ENCODE measurements at places on chromosomes 13 and 19.

DNA sequence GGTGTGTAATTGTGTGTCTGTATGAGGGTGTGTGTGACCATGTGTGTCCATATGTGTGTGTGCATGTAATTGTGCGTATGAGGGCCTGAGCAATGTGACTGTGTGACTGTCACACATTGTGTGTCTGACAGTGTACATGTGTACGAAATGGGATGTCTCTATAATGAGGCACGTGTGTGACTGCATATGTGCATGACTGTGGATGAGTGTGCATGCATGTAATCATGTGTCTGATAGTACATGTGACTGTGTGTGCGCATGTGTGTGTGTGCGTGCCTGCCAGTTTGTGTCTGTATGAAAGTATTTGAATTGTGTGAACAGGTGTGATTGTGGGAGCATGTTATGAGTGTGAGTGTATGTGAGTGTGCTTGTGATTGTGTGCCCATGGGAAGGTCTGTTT lies 2.2 kb upstream of the ACSBG2 start:
- no peak for ATAC-seq

GRCh38 chr19:10293637-10294367 lies 4.0 kb downstream of the ICAM5 start:
- no peak for ATAC-seq

GRCh38 chr19:7783991-7784423 lies 21.0 kb downstream of the CLEC4M start:
- ATAC-seq, result no peak

GRCh38 chr13:101492251-101492910 lies 39.9 kb downstream of the ITGBL1 start:
- ATAC-seq, result no peak

DNA sequence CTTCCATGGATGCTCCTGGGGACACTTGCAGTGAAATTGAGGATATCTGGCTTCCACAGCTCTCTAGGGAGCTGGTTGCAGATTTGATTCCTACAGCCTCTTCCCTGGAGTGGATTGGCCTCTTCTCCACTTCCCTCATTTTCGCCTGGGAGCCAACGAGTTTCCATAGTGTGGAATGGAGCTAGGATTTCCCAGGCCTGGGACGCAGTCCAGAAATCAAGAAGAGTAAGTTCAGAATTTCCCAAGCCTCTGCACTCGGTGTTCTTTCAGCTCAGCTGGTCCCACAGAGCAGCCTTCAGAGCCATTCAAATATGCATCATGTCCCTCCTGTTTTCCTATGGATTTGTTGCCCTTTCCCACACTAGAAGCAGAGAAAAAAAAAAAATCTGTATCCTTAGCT lies 68.2 kb downstream of the RAP2A start:
- ATAC-seq, result no peak

DNA sequence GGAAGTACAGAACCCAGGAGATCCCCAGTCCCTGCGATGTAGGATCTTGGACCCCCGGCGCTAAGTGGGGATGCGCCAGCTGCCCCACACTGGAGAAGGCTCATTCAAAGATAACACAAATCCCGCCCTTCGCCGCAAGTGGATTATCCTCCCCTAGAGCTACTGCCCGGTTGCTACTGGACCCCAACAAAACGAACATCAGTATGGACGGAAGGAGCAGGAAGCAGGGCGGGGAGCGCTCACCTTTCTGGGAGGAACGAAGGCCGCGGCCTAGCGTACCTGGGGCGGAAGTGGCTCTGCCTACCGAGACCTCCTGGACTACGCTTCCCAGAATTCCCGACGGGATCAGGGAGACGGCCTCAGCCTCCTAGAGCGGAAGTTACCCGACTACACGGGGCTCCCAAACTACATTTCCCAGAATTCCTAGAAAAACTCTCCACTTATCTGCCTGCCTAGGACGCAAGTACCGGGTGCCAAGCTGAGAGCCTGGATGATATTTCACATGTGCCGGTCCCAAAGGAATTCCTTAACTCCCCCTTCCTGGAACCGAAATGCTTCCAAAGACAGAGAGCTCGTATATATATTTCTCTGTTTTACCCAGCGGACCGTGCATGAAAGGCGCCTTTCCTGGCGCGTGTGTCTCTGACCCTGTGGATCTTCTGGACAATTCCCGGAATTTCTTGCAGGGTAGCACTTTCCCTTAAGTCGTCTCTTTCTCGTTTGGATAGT lies at the start of gene ZNF112:
Gene ZNF112, minus strand, starts transcription at position 298 of the 729 bp plus-strand sequence. CDS start 16,141 bp downstream, outside the sequence.
- ATAC-seq, result peak; percentile 100

DNA sequence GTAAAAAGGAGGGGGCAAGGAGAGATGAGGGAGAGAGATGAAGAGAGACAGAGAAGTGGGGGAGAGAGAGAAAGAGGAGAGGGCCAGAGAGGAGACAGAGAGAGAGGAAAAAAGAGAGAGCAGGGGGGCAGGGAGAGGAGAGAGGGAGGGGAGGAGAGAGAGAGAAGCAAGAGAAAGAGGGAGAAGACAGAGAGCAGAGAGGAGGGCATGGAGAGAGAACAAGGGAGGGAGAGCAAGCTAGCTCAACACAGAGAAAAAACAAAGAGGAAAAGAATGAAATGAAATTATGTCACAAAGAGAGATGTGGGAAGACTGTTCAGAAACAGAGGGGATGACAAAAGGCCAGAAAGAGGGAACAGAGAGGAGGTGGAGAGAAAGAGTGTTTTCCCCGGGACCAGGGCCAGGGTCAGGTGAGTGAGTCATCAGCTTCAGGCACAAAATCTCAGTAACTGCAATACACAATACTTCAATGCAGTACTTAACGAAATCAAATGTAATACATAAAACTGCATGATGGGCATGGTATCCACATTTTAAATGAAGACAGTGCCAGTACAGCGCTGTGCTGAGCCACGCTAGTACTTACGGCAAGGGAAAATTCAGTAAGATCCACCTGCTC lies 4.8 kb downstream of the KLK7 start:
- no peak for ATAC-seq

DNA sequence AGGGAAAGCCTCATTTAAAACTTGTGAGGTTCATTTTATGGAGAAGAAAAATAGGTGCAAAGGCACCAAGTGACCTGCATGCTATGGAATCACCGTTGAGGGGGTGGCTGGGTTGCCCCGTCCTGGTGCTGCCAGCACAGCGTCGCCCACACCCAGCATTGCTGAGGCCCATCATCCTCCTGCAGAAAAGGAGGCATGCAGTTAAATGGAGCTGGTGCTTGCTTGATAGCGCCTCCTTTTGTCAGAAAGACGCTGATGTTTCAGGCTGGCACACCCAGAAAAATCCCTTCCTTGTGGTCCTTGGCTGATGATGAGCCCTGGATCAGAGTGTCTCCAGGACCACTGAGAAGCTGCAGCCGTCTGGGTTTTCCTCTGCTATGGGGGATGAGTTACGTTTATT lies 36.9 kb downstream of the DHRS12 start:
- ATAC-seq, result no peak

DNA sequence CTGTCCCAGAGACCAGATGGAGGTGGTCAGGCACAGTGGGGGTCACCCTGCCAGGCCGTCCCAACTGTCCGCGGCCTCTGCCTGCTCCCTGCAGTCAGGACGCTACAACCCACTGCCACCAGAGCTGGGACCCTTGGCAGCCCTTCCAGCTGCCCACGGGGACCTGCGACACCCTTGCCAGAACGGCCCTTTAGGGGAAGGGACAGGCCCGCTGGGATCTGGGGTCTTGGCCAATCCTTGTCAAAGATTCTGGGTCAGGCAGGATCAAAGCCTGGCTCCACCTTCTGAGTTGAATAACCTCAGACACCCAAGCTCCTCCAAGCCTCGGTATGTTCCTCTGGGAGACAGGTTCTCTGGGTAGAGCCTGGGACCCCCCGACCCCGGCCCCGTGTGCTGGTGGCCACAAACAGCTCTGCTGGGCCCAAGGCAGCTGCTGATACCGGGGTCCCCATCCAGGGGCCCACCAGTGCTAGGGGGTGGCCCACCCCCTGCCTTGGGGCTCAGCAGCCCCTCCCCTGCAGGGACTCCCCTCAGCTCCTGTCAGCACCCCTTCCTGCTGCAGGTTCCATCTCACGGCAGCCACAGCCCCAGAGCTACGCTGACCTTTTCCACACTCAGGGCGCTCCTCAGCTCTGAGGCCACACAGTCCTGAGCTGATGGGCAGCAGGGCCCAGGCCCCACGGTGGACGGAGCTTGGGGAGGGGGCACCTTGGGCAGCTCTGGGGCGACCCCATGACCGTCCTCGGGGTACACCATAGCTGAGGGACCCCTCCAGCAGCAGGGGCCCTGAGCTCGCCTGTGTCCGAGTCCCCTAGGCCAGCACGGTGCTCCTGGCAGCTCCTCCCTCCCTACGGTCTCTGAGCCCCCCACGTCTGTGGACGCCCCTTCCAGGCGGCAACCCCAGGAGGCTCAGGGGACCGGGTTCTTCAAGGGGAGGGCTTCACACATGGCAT lies 18.4 kb downstream of the SBNO2 start:
- peak; percentile 17 for ATAC-seq

GRCh38 chr13:32998966-32999365 lies 17.3 kb upstream of the KL start:
- no peak for ATAC-seq

GRCh38 chr19:18520848-18521691 lies 800 bp downstream of the ELL start:
- no peak for ATAC-seq

- no peak for ATAC-seq
Measured at GRCh38 chr19:8088752-8089663, 36.4 kb downstream of the CCL25 start.

GRCh38 chr13:106657104-106657503 lies 89.2 kb upstream of the ARGLU1 start:
- ATAC-seq, result no peak

- peak; percentile 89 for ATAC-seq
Measured at GRCh38 chr13:49395451-49395865, 48.4 kb downstream of the CAB39L start.

- ATAC-seq, result no peak
Measured at GRCh38 chr19:55220525-55220924, 8.0 kb downstream of the TMEM86B start.

GRCh38 chr19:28466107-28467045 lies 746.6 kb downstream of the UQCRFS1 start:
- no peak for ATAC-seq

DNA sequence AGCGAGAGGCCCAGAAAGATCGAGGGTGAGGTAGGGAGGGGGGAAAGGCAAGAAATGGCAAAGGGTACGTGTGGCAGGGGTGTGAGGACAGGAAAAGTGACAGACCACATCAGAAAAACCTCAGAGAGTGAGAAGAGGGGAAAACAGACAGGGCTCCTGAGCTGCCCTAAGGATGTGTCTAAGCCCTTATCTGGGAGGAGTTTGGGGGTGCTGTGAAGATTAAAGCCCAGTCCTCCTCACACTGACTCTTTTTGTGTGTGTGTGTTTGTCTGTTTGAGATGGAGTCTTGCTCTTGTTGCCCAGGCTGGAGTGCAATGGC lies 703 bp upstream of the PTH2 start:
- ATAC-seq, result no peak

GRCh38 chr13:47549219-47549752 lies 451.8 kb downstream of the SUCLA2 start:
- ATAC-seq, result no peak

- ATAC-seq, result no peak
Measured at GRCh38 chr13:45327253-45327955, 13.6 kb downstream of the TPT1 start.

GRCh38 chr19:55973982-55974381 lies 12.6 kb upstream of the NLRP5 start:
- no peak for ATAC-seq

- no peak for ATAC-seq
Measured at GRCh38 chr19:6540918-6541689, 10.3 kb downstream of the TNFSF9 start.

DNA sequence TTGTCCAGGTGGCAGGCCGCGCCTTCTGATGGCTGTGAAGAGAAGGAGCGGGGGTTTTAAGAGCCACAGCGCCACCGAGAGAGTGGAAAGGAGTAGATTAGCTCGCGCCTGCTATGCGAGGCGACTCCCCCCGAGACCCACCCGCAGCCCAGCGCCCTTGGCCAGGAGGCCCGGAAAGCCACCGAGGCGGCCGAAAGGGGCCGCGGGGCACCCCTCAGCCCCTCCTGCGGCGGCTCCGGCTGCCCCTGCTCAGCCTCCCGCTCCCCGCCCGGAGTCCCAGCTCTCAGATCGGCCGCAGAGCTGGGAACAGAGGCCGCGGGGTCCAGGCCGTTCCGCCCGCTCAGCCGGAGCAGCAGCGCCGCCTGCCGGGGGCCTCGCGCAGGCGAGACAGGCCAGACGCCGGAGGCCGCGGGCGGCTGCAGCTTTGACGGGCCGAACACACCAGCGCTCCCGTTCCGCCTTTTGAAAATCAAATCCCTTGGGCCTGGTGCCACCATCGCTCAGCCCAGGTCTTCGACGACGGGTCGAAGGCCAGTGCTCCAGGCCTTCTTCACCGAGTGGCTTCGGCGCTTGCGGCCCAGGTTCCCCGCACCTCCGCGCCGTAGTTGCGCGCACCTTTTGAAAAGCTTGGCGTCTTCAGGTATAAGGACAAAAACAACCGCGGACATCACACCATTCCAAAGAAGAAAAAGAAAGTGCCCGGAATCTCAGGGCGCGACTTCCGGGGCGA lies 15.3 kb downstream of the CDX2 start:
- ATAC-seq, result peak; percentile 91

- no peak for ATAC-seq
Measured at GRCh38 chr13:43002021-43002420, 10.0 kb upstream of the EPSTI1 start.

DNA sequence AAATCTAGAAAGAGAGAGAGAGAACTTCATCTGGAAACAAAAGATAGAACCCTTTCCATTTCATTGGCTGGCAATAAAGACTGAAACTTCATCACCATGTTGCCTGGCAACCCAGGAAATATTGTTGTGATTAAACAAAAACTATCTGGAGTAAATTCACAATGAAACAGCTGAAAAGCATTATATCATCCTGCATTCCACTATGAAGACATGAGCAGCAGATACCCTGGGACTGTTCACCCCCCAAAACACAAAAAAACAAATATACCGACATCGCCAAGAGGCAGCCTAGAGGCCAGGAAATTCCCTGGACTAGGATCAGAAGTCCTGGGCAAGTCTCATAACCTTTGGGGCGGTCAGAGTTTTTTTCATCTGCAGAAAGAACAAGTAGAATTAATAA lies 158.3 kb downstream of the FOXO1 start:
- ATAC-seq, result peak; percentile 83

- ATAC-seq, result peak; percentile 4
Measured at GRCh38 chr19:19405971-19406877, 749 bp downstream of the GATAD2A start.

Data from gastroesophageal sphincter (tissue), 4 donors.